ENCODE measurements at places on chromosomes 2 and 18.

- no peak for DNase-seq
Observed at GRCh38 chr2:236047886-236048540, 120.2 kb downstream of the GBX2 start.

DNA sequence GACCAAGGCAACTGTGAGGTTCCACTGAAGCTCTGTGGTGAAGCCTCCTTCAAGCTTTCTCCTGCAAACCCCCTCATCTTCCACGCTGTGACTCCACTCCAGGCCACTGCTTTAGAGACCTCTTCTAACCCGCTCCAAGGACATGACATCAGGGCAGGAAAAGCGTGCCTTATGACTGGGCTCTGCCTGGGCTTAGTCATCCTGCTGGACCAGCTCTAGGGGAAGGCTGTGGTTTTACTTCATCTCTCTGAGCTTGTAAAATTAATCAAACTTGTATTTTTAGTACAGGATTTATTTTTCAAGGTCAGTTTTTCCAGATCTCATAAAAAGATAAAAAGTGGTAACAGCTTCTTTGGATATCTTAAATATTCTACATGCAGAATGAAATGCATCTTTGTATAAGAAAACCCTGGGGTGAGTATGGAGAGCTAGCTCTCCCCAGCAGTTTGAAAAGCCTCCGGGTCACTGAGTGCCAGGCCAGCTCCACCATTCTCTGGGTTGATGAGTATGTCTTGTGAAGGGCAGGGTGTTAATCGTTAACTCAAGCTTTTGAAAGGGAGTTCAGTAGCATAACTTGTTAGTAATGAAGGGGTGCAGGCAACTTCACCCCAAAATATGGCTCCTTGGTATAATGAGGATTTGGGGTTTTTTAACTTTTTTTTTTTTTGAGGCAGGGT, 33.1 kb upstream of the YPEL5 start:
- no peak for DNase-seq

DNA sequence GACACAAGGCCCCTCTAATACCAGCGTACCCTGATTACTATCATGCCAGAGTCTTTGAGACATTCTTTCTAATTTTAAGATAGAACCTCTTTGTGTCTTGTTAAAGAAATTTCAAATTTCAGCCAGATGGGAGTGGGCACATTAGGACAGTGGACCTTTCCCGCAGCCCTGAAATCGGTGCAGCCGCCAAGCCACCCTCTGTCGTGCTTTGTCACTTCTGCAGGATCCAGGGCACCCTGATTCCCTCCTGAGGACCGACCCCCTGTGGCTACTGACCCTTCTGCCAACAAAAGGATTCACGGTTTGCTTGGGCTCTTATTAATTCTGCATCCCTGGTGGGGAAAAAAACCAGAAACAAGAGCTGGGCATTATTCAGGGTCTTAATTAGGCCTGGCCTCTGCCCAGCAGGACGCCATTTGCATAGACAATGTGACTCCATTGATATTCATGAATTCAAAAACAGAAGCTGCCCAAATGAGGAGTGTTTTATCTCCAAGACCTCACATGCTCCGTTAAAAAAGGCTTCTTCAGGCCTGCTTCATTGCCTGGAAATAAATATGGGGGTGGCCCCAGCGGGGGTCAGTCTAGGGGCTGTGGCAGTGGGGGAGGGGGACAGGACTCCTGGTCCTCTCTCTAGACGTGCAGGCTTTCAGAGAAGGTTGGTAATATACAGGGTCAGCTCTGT, 116.9 kb downstream of the ALPK2 start:
- DNase-seq = peak; percentile 41

DNA sequence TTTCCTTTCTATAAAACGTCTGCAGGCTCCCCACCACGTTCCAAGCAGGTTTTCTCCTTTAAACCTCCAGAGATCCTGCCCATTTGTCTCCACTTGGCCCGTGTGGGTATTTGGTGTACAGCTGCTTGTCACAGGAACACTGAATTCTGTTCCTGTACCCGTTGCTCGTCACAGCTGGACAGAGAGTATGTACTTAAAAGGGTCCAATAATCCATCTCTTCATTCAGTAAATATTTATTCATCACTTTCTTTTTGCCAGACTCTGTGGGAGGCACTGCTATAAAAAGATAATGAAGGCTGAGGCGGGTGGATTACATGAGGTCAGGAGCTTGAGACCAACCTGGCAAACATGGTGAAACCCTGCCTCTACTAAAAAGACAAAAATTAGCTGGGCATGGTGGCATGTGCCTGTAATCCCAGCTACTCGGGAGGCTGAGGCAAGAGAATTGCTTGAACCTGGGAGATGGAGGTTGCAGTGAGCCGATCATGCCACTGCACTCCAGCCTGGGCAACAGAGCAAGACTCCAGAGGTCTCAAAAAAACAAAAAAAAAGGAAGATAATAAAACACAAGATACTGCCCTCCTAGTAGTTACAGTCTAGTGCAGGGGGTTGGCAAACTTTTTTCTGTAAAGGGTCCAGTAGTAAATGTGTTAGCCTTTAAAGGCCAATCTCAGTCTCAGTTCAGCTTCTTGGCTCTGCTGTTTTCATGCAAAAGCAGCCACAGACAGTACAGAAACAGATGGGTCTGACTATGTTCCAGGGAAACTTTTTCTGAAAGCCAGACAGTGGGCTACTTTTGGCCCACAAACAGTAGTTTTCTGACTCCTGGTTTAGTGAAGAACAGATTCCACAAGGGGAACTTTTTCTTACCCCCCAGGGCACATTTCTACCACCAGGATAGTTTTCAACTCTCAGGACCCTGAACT, 309.9 kb upstream of the RAB12 start:
- no peak for DNase-seq

DNA sequence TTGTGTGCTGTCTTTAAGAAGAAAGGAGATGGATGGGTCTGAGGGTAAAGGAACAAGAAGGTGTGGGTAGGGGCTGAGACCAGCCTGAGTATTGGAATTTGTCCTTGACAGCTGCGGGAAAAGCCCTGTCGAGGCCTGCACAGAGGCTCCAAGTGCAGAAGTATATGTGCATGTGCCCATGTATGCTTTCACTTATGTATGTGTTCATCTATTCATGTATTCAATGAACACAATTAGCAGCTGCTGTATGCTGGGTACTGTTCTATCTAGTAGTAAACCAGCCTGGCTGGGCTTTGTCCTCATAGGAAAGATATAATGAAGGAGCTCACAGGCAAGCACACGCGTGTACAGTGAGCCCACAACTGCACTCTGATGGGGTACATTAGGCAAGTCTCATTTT, 181.4 kb downstream of the CALCRL start:
- DNase-seq = no peak

DNA sequence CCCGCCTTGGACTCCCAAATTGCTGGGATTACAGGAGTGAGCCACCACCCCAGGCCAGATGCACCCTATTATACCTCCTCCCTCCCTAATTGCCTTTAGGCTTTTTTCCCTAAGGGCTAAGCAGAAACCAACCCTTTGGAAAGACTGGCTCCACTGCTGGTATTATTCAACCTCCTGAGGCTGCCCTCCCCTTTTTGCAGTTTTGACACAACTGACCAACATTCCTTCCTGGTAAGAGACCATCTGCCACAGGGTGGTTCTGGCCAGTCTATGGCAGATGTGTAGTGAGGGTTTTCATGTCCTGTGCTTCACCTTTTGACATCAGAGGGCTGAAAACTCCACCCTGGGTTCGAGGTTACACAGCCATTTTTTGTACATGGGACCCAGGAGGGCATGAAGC, 1785.3 kb upstream of the CELF4 start:
- no peak for DNase-seq

- DNase-seq = no peak
Observed at GRCh38 chr2:153536115-153536514, 57.6 kb upstream of the RPRM start.

DNA sequence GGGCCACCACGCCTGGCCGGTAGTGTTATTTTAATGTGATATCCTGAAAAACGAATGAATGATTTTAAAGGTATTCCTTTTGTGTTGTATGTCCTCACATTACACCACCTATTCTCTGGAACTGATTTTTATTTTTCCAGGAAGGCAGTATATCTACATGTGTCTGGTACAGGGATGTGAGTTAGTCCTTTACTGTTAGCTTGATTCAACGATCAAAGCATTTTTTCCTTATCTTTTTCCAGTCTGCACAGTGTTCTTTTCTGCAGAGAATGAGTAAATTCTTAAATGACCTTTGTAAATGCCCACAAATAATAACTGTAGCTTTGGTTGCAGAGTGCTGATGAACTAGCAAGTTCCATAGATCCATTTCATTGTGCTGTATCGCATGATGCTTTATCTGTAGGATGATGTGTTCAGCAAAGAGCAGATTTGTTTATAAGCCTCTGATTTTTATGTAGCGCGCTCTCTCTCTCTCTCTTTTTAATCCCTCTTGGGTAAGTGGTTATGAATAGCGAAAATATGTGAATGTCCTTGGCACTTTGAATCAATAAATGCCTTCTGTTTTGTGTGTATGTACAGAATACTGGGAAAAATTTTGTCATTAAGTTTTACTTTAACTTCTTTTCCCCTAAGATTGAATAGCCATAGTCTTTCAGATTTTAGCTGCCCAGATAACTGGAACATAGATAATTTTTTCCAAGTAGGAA, 82.5 kb upstream of the EML6 start:
- DNase-seq = no peak

DNA sequence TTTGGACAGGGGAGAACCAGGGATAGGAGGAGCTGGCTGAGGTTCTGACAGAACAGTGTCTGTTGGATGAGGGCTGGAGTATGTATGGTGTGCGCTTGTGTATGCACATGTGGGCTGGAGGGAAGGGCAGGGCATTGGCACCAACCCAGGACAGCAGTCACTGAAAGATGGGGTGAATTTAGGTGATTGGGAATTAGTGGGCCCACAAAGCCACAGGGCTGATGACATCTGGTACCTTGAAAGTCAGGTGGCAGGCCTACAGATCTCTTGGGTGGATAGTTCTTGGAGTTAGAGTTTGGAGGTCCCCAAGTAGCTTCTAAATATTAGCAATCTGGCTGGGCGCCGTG, 45.7 kb downstream of the C2orf42 start:
- no peak for DNase-seq

DNA sequence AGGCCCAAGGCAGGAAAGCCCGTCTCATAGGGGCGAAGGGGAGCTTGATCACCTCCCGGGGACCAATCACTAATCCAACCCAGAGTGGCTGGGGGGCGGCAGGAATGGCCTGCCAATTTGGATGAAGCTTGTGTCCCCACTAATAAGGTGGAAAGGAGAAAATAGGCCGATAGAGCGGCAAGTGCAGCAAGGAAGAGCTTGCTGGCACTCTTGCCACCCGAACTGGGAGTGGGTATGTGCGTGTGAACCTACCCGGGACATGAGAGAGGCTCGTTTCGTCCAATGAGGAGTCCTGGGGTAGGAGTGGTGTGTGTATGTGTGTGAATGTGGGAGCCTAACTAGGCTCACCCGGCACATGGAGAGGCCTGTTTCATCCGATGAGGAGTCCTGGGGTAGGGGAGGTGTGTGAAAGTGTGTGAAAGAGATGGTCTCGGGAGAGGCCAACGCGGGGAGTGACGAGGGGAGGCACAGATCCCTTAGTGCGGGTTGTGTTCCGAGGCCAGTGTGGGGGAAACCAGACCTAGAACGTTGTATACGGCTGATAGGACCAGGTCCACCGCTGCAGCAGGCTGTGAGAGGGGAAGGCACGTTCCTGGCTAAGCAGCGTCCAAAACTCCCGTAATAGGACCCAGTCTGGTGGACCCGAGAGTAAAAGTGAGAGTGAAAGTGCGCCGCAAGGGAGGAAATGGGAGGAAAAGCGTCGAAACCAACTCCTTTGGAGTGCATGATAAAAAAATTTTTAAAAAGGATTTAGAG, 47.1 kb upstream of the SELENOI start:
- no peak for DNase-seq

Measured in dorsolateral prefrontal cortex (tissue), 122 donors.